Astrocyte (in vitro differentiated cells and primary cell): ENCODE measurements at places on chromosomes 1 and 21. TPM values are rescaled to one million over a fixed set of nuclear protein-coding genes. Genes with fewer than 3 reads are reported as not detected.

DNA sequence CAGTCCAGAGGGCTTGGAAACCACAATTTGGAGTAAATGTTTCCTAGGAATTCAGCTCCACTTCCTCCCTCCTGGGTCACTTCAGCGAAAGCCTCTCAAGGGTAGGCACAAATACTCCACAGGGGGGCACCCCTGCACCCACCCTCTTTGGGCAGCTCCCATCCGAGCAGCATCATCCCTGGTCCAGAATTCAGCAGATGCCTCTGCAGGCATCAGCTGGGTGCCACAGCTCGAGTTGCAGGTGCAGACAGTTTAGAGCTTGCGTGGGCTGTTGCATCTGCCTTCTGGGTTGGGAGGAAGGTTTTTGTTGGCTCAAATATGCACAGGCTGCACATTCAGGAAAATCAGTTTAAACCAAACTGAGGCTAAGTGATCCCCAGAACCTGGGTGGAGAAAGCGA lies 25.0 kb downstream of the KANK4 start:
- H3K27ac ChIP-seq: no peak overlapping the region
- DNase-seq: no peak
- H3K4me1 ChIP-seq: peaks cover 10% of the 10 kb centered on the region
- H3K27me3 ChIP-seq: peaks cover 17% of the 10 kb centered on the region

- H3K4me3 ChIP-seq: peak overlapping the region; percentile 65
- peaks cover 39% of the 10 kb centered on the region for H3K4me1 ChIP-seq
- no peak for DNase-seq
- no peaks in the 10 kb centered on the region for H3K27me3 ChIP-seq
- H3K27ac ChIP-seq: no peak overlapping the region
These were observed 1.1 kb downstream of the INKA2 start for GRCh38 chr1:111738133-111738435.

- peaks cover 11% of the 10 kb centered on the region for H3K4me1 ChIP-seq
- H3K27ac ChIP-seq: no peak overlapping the region
- no peaks in the 10 kb centered on the region for H3K36me3 ChIP-seq
- no peak for DNase-seq
- no peaks in the 10 kb centered on the region for H3K27me3 ChIP-seq
These were observed 53.0 kb upstream of the ARTN start for GRCh38 chr1:43880604-43881003.

DNA sequence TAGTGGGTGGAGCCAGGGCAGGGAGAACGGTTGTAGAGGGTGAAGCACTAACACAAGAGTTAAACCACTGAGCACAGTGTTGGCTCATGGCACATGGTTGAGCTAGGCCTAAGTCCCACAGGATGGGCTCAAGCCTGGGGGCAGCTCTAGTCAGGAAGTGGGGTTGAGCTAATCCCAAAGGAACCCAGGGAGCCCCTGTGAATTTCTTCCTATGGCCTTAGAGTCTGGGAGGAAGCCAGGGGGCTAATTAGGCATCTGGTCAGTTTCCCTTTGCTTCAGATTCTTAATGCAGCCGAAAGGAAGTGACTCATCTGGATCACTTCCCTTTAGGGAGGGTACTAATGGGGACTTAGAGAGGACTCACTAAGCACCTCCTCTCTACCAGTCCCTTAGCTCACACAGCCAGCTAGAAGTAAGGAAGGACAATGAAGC lies 10.1 kb downstream of the CFAP45 start:
- DNase-seq: peak; percentile 94
- no peaks in the 10 kb centered on the region for H3K36me3 ChIP-seq
- peaks cover 19% of the 10 kb centered on the region for H3K4me1 ChIP-seq
- H3K27me3 ChIP-seq: no peaks in the 10 kb centered on the region

- peak; percentile 56 for DNase-seq
- H3K27me3 ChIP-seq: no peaks in the 10 kb centered on the region
- no peak overlapping the region for H3K27ac ChIP-seq
- no peak overlapping the region for H3K4me3 ChIP-seq
These were observed 2.7 kb downstream of the MOB3C start for GRCh38 chr1:46613661-46614603.

GRCh38 chr1:74010206-74010605 lies 187.8 kb downstream of the LRRIQ3 start:
- H3K36me3 ChIP-seq: no peaks in the 10 kb centered on the region
- no peaks in the 10 kb centered on the region for H3K27me3 ChIP-seq
- H3K4me3 ChIP-seq: no peak overlapping the region
- no peak for DNase-seq
- no peak overlapping the region for H3K27ac ChIP-seq

DNA sequence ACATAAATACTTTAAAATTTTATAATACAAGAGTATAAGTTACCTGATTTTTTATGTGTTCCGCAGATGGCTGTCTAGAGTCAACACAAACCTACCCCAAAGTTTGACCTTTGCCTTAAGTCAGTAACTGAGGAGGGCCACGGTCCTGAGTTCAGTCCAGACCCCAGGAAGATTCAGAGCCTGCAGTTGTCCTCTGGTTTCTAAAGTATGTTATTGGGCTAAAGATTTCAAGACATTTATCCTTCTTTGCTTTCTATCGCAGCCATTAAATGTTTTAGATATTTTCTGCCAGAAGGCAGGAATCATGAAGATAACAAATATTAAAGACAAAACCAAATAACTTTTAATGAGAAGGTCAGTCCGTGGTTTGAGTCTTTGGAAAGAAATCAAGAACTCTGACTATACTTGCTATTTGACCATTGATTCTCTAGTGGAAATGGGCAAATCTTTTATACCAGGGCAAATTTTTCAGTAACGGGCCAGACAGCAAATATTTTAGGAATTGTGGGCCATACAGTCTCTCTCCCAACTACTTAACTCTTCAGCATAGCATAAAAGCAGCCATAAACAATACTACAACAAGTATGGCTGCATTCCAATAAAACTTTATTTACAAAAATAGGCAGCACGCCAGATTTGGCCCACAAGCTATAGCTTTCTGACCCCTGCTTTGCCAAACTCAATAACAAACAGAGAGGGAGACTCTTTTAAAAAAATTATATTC lies 38.0 kb upstream of the HAO2 start:
- peak; percentile 3 for DNase-seq
- no peaks in the 10 kb centered on the region for H3K36me3 ChIP-seq
- H3K4me1 ChIP-seq: peaks cover 7% of the 10 kb centered on the region
- no peak overlapping the region for H3K27ac ChIP-seq

DNA sequence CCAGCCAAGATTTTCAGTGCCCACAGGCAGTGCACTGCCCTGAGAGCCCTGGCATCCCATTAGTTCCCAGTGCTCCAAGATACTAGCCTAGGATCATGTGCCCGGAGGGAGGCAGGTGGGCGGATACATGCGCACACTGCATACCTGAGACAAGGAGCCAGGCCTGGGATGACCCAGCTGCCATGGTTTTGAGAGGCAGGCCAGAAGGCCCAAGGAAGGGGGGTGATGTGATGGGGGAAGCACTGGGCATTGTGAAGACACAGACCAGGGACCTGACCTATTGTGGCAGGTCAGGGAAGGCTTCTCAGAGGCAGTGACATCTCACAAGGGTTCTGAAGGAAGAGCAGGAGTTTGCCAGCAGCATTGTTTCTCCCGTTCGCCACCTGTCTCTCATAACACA lies 3.6 kb downstream of the ZC3H12A start:
- no peaks in the 10 kb centered on the region for H3K27me3 ChIP-seq
- H3K36me3 ChIP-seq: peaks cover 30% of the 10 kb centered on the region
- peak overlapping the region; percentile 75 for H3K4me3 ChIP-seq
- H3K4me1 ChIP-seq: peaks cover 71% of the 10 kb centered on the region

GRCh38 chr1:36352910-36353878 lies 29.7 kb upstream of the EVA1B start:
- peak overlapping the region; percentile 20 for H3K4me3 ChIP-seq
- DNase-seq: peak; percentile 78
- no peaks in the 10 kb centered on the region for H3K27me3 ChIP-seq
- H3K27ac ChIP-seq: peak overlapping the region; percentile 98
- H3K36me3 ChIP-seq: peaks cover 26% of the 10 kb centered on the region
- H3K4me1 ChIP-seq: peaks cover 47% of the 10 kb centered on the region

The NUP210L gene
- total RNA-seq: 0.07 TPM in 1 of 2 replicates, not detected in the other

The SPRR3 gene
- 0.70 and 3.0 TPM in 2 replicates for total RNA-seq

The ADPRS gene
- 28.7 and 32.2 TPM in 2 replicates for total RNA-seq
